ENCODE measurements at places on chromosomes 2 and 18.

- no peak for DNase-seq
Observed at GRCh38 chr2:174035981-174036742, 71.0 kb upstream of the SP3 start.

- no peak for DNase-seq
Observed at GRCh38 chr18:38933322-38933721, 1367.7 kb upstream of the CELF4 start.

GRCh38 chr18:60669938-60670337, 297.4 kb upstream of the MC4R start:
- no peak for DNase-seq

- no peak for DNase-seq
Observed at GRCh38 chr2:46471-47345, at the start of gene FAM110C. Gene FAM110C (minus strand): TSS chr2:46505. CDS start chr2:46385, 120 bp downstream.

DNA sequence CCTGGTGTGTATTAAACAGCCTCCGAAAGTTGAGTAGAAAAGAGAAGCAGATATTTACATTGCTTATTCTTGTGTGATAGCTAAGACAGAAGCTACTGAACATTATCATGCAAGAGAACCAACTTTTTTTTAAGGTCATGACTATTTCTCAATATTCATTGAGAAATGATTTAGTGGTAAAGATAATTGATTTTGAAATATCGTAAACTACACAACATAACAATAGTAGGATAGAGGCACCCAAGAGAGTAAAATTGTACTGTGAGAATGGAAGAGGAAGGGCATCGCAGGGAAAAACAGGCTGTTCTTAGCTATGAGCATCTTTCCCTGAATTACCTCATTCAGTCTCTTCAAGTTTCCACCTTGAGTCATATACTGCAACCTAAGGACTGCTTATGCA, 25.2 kb downstream of the HRH4 start:
- DNase-seq: no peak

DNA sequence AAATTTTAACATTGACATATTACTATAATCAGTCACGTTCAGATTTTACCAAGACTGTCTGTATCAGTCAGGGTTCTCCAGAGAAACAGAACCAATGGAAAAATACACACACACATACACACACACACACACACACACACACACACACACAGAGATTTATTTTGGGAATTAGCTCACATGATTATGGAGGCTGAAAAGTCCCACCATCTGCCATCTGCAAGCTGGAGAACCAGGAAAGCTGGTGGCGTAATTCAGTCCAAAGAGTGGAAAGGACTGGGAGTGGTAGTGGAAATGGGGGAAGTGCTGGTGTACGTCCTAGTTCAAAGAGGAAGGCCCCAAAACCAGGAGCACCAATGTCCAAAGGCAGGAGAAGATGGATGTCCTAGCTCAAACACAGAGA, 166.4 kb downstream of the AKAIN1 start:
- no peak for DNase-seq

DNA sequence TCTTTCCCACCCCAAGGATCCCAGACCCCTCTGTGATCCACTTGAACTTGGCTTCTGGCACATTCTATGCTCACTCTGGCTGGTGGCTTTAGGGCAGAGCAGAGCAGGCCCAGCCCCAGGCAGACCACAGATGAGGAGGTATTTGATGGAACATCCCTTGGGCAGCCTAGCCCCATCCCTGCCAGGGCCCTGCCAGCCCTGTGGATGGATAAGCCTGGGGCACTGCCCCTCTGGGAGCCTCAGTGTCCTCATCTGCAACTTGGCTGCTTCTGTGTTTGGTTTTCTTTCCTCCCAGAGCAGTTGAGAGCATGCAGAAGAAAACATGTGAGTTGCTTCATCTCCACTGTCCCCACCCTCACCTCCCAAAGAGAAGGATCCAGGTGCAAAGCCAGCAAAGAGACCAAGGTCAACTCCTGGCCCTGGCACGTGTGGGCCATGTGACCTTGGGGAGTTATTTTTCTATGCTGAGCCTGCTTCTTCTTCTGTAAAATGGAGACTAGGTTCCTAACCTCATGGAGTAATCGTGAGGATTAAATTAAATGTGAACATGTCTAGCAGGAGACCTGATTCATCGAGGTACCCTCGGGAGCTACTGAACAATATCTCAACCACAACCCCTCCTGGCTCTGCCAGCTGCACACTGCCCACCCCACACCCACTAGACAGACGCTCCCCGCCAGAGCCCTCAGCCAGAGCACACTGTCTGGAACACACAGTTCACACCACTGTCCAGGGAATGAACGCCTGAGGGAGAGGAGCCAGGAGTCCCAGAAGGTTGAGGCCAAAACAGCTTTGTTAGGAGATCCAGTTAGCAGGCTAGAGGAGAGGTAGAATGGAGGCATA, 14.6 kb upstream of the TNS1 start:
- DNase-seq: no peak

DNA sequence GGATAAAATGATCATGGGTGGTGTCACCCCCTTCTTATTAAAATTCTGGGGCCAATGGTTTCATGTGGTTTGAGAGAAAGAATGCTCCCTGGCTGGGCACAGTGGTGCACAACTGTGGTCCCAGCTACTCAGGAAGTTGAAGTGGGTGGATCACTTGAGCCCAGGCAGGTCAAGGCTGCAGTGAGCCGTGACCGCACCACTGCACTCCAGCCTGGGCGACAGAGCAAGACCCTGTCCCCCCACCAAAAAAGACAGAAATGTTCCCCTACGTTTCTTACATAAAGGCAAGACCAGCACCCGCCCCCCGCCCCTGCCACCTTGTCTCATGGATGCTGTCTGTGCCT, 53.0 kb upstream of the ID2 start:
- no peak for DNase-seq

DNA sequence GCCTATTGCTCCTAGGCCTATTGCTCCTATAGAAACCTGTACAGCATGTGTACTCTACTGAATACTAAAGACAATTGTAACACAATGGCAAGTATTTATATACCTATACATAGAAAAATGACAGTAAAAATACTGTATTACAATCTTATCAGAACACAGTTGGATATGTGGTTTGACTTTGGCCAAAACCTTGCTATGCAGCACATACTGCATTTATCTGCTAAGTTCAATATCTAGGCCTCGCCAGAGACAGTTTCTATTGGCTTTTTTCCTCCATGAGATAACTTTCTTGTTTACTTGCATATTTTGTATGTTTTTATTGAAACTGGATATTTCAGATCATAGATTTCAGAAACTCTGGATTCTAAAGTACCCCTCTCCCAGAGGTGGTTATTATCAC, 19.3 kb upstream of the TMEM87B start:
- no peak for DNase-seq

DNA sequence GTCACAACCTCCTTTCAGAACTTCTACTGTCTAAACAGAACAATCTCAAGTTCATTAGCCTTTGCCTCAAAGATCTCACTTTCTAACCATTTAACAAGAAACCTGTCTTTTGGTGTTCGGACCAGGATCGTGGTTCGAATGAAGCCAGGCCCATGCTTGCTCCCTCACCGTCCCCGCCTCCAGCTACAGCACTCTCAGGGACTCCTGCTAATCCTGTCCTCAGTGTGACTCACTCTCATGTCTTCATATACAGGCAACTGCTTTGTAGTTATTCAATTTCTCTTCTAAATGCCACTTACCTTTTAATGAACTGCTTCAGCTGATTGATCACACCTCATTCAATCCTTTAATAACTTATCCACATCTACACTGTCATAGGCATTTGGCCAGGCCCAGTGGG, 15.8 kb downstream of the SERTAD2 start:
- no peak for DNase-seq

DNA sequence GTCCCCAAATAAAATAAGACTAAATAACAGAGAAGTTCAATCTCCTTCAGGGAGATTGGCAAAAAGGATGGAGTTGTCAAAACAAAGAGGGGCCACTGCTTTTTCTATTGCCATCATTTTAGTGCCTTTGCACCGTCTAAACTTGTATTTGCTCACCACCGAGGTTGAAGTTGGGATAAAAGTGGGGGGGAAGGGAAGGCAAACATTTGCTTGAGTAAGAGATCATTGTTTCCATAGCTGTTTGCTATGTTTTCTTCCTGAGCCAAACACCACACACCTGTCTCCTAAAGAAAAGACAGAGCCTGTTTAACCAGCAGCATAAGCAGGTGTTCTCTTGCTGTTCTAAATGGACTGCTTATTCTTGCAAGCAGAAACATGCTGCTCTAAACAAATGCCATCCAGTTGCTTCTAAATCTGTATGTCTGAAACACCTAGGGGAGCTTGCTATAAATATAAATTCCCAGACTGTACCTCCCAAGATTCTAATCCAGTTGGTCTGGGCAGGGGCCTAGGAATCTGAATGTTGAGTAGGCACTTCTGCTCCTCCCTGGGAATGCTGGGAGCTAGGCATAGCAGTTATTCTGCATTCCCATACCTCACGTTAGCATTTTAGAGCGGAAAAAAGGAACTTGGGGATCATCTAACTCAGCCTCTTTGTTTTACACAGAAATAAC, 179.4 kb upstream of the ARL4C start:
- DNase-seq: peak; percentile 26

GRCh38 chr2:119053700-119054436, 104.7 kb downstream of the C1QL2 start:
- no peak for DNase-seq

GRCh38 chr2:59462422-59463197, 1090.8 kb downstream of the BCL11A start:
- DNase-seq: peak; percentile 44

GRCh38 chr2:12766421-12766879, 49.7 kb downstream of the TRIB2 start:
- DNase-seq: no peak

- DNase-seq: no peak
Observed at GRCh38 chr2:191635333-191636234, 42.4 kb upstream of the NABP1 start.

DNA sequence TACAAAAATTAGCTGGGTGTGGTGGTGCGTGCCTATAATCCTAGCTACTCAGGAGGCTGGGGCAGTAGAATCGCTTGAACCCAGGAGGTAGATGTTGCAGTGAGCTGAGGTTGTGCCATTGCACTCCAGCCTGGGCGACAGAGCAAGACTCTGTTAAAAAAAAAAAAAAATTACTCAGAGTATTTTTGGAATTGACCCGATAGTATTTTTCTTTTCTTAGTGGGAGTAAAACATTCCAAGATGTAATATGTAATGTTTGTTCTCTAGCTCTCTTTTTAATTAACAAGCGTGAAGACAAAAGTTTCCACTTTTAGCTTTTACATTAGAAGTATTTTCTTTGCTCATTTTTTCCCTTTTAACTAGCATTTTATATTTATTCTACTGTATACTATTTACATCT, 12.0 kb upstream of the TMEM18 start:
- DNase-seq: no peak

- no peak for DNase-seq
Observed at GRCh38 chr2:56801214-56801613, 617.4 kb downstream of the CCDC85A start.

DNA sequence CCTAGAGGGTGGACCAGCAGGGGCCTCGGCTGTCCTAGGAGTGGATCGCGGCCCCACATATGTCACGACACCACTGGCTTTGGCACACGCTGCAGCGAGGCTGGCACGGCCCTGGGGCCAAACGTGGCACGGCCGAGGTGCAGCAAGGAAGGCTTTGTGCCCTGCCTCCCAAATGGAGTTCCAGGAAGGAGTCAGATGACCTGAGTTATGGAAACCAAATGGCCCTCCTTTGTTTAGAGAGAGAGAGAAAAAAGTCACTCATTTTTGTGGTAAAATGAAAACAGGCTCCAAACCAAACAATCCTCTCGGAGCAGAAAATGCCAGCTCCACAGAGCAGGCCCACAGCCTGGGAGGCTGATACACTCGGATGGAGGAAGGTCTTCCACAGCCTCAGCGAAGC, 105.6 kb downstream of the ANTXR1 start:
- peak; percentile 19 for DNase-seq

GRCh38 chr2:128660836-128661235, 342.2 kb upstream of the HS6ST1 start:
- no peak for DNase-seq

DNA sequence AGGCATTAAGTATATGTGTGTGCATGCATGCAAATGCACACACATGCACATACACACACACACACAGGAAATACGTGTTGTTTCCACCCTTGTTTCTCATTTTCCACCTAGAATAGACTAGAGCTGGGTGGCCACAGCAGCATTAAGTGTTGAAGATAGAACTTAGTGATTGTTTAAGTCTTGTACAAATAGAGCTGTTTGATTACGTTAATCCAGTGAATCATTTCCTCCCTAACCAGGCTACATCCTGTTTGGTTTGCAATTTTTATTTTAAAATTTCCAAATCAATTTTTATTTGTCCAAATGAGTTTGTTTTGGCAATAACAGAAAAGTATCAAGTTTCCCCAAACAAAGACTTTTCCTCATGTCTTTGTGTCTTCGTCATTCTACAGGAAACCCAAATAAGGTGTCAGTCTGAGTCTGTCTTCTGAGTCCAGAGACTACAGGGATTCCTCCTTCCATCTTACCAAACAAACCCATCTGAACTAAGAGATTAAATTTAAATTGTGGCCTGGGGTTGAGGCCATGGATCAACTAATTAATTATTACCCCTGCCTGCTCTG, 74.6 kb upstream of the GALNT5 start:
- no peak for DNase-seq

- peak; percentile 64 for DNase-seq
Observed at GRCh38 chr18:73826098-73826497, 321.5 kb downstream of the FBXO15 start.

DNA sequence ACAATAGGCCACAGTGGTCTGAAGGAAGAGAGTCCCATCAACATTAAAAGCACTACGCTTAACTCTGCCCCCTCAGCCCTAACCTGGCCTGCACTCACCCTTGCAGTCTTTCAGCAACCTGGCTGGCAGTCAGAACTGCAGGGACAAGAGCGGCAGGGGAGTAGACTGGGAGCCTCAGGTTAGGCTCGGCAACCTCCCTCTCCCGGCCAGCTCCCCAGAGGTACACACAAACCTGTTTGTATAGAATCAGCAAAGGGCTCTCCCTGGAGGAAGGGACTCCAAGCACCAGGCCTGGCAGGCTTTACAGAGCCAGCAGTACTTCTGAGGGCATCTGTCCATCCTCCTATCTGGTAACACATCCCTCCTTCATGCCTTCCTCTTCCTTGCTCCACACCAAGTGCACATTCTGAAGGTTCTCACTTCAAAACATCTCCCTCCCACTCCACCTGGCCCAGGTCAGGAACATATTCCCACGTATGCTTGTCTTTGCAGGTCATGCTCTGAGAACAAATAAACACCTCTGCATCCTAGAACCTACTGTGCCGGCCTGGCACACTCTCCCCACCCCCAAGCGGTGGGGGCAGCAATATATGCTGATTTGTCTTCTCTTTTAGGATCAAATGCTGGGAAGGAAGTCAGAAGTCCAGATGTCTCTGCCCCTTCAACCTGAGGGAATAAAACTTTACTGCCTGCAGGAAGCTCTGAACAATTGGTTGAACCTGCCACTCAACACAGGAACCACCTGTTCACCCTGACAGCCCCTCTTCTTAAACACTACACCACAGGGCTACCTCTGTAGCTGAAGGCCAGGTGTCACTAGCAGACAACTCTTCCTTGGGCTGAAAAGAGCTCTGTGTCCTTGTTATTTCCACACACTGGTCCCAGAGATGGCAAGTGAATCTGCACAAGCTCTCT, 12.6 kb upstream of the SFXN5 start:
- DNase-seq: no peak

GRCh38 chr2:207515671-207516070, 14.1 kb upstream of the CREB1 start:
- no peak for DNase-seq

GRCh38 chr18:47262301-47263149, 11.1 kb upstream of the SKOR2 start:
- DNase-seq: no peak
